NCI-H1930 (cell line): ENCODE measurements at places on chromosomes 13 and 19.

DNA sequence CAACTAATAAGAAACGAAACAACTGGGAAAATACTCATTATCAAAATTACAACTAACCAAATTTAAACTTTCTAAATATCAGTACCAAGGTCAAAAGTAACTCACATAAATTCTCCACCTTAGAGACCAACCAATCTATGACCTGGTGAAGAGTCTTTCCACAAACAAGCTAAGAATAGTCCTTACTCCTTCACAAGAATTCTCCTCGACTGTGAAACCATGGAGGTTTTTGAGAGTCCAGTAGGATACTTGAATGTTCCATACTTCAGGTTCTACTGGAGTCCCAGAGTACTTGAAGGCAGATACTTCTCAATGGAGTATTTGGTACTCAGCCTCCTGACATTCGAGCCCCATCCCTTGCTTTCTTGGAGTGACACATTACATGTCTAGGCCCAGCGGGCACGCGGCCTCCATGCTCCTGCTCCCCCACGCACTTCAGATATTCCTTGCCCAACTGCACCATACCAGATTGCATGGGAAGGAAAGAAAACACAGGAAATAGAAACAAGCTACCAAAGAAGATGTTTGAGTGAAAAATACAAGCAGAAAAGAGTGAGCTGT, 63.9 kb downstream of the ABCC4 start:
- no peak for DNase-seq

- peak; percentile 96 for DNase-seq
These were observed at the start of gene U2AF2 for GRCh38 chr19:55654868-55655647. Gene U2AF2, plus strand, starts transcription at chr19:55655035. Its CDS starts 70 bp downstream, at chr19:55655105.

DNA sequence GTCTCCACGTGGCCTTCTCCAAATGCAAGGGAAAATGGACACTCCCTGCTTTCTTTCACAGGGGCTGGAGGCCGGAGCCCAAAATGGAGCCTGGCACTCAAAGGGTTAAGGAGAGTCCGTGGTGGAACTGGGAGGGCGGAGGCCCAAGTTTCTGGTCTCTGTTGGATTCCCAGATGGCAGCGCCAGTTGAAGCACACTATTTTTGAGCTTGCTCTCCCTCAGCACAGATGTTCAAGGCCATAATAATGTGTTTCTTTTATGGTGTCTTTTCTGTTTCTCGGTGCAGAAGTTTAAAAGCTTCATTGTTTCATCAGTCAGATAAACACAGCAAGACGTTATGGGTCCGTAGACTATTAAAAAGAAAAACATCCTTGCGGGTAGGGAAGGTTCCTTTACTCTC, 67.6 kb downstream of the TNFRSF19 start:
- DNase-seq: no peak

DNA sequence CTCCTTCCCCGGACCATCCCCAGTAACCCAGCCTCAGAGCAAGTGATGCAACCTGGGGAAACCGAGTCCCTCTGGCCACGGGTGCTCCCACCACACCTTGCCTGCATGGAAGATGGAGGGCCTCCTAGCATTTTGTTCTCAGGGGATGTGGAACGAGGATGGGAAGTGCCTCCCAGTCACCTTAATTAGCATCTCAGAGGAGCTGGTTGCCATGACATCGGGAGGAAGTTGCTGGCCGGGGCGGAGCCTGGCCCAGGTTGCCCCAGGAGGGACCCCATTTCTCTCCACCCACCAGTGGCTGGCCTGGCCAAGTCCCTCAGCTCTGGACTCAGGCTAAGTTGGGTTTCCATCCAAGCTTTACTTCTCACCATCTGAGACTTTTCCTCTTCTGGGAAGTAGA, 24.1 kb upstream of the PTPRS start:
- peak; percentile 10 for DNase-seq

- DNase-seq: no peak
These were observed 74.4 kb downstream of the SLITRK6 start for GRCh38 chr13:85724546-85725432.

DNA sequence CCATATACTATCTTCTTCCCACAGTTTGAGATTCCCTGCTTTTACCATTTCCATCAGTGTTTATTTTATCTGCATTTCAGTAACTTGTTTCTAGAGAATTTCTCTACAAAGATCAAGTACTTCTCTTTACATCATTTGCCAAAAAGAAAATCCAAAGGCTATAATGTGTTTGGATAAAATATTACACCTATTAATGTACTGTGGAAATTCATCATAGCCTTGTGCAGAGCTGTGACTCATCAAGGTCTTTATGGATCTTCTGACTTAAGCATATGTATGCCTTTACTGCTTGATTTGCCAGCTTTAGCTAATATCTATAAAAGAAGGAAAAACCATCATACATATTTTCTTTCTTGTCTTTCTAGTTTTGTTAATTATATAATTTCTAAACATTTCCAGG, 9.6 kb upstream of the HTR2A start:
- no peak for DNase-seq

DNA sequence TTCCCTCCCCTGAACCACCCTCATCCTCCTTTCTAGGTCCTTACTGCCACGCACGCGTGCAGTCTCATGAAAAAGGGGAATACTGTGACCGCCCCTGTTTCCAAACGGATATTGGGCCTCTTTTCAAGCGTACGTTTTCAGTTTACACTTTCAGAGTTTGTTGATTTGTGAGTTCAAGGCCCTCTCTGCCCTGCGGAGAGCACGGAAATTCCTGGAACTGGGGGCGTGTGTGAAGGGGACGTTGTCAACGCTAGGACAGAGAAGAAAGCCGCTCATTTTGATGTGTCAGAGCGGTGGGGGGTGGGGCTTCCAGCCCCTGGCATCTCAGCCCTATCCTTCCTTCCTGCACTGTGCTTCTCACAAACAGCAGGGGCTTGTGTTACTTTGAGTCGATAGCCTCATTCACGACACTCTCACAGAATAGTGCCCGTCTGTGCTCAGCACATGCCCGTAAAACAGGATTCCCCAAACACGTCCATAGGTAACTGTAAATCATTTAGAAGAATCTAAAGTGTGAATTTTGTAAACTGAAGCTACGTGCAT, 137.6 kb upstream of the PEG3 start:
- DNase-seq: no peak

- peak; percentile 64 for DNase-seq
These were observed 2.4 kb downstream of the GDF15 start for GRCh38 chr19:18388100-18388959.

DNA sequence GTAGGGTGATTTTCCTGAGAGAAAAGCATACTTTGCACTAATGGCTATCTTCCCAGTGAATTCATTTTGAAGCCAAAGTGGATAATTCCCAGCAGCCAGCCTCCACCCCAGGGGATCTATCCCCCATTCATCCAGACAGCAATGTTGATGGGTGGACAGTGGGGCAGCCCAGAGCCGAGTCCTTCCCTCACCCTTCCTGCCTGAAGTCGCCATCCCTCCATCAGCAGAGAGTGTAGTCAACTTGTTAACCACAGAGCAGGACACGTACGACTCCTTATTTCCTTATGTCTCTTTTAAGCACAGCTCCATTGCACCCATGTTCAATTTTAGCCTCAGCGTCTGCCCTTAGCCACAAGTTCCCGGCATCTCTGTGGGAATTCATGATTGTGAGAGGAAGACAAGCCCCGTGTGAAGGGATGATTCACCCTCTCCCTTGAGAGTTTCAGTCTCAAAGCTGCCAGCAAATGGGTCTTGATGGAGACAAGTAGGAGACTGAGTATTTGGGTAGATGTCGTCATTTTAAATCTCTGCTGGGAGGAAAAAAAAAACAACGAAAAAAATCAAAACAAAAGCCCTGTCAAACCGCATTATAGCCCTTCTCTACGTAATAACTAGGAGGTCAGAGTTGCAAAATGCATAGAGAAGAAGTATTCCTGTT, 58.3 kb upstream of the MEDAG start:
- no peak for DNase-seq

- no peak for DNase-seq
These were observed 73.6 kb downstream of the COL4A1 start for GRCh38 chr13:110233181-110233950.

DNA sequence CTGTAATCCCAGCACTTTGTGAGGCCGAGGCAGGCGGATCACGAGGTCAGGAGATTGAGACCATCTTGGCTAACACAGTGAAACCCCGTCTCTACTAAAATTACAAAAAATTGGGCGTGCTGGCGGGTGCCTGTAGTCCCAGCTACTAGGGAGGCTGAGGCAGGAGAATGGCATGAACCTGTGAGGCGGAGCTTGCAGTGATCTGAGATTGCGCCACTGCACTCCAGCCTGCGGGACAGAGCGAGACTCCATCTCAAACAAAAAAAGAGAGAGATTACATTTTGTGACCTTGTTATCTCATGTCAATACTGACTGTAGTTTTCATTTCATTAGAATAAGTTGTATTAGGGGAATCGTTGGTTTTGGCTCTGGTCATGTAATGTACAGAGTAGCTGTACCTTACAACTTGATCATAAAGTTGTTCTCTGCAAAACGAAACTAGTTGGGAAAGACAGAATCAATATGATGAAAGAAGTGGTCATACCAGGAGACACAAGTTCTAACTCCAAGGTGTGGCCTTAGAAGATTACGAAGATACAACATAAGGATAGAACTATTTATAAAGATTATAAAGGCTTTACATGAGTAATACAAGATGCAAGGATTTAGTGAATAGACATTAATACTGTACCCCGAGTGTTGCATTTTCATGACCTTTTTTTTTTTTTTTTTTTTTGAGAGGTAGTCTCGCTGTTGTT, 15.3 kb downstream of the TMEM38A start:
- DNase-seq: no peak

DNA sequence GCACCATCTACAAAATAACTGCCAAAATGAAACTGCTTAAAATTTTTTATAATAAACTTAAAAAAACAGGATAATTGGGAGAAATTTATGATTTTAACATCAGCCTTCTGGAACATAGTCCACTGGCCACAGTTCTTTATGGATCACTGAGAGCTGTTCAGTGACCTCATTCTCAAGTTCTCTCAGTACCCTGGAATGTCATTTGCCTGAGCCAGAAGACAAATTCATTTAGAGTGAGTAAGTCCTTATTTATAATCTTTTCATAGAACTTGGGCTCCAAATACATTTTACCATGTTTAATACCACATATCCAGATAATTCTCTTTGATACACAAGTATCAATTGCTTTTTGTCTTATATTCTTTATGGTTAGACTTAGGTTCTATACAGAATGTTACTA, 87.6 kb downstream of the CAB39L start:
- no peak for DNase-seq

GRCh38 chr13:68749796-68750195, 1357.8 kb upstream of the ATXN8OS start:
- no peak for DNase-seq

DNA sequence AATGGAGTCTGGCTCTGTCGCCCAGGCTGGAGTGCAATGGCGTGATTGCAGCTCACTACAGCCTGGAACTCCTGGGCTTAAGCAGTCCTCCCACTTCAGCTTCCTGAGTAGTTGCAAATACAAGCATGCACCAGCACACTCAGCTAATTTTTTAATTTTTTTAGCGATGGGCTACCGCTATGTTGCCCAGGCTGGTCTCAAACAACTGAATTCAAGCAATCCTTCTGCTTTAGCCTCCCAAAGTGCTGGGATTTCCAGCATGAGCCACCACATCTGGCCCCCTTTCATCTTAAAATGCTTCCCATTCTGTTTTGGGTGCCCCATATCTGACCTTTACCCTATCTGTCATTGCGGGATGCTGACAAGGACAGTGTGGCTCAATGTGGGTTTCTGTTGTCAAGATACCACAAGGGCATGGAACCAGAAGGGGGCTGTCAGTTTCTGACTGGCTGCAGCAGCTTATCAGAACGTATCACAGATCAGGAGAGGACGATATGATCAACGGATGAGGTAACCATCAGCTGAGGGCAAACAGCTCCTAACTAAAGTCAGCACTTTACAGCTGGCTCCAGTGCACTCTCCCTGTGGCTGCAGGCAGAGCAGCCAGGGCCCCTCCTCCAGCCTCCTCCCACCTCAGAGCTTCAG, 32.4 kb downstream of the GPR42 start:
- no peak for DNase-seq

- no peak for DNase-seq
These were observed 40.8 kb downstream of the TNFRSF19 start for GRCh38 chr13:23610966-23611491.

DNA sequence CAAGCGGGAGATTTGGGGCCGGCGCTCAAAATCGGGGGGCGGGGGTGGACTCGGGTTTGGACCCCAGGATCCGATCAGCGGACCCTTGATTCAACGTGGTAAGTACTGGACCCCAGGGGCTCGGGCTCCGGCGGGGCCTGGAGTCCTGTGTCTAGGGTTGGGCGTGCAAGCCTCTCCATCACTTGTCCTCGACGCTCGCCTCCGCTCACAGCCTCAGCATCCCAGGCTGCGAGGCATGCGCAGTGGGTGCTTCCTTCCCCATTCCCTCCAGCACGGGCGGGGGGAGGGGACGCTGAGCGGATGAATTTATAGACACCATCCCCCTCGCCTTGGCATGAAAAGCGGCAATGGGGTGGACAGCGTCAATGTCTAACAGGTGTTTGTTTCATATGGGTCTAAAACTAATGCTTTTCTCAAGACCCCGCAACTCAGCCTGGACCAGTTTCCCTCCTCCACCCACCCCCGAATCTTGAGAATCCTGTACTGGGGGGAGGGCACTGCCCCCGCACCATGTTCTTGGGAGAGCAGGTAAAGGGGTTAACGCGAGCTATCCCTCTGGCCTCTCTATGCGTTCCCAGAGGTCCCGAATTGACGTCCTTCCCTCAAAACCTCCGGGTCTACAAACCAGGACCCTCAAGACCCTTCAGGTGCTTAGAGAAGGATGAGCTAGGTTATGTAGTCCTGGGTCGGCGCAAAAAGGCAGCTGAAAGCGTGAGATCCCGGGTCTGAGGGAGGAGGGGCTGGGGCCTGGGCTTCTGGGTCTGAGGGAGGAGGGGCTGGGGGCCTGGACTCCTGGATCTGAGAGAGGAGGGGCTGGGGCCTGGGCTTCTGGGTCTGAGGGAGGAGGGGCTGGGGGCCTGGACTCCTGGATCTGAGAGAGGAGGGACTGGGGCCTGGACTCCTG, 579 bp downstream of the CPT1C start:
- peak; percentile 80 for DNase-seq

DNA sequence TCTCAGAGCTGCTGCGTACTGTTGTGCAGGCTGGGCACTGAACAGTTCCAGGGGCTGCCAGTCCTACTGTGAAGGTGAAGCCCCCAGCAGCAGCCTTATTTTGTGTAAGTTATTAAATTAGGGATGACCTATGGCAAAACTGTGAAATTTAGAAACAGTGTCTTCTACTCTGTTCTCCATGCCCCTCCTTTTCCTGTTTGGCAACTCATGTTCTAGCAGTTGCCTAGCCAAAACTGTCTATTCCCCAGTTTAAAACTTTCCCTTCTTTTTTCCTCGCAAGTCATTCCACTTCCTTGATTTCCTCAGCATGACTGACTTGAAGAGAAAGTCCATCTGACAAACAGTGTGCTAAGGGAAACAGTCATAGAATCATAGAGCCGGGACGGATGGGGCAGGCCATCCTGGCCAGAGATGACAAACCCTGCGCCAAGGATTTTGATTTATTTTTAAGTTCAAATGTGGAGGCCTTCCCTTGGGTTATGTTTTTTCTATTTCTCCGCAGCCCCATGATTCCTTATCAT, 78.1 kb upstream of the OLFM4 start:
- DNase-seq: no peak

GRCh38 chr13:70339738-70340137, 231.5 kb upstream of the KLHL1 start:
- no peak for DNase-seq

GRCh38 chr19:50658441-50659317, 9.4 kb downstream of the C19orf81 start:
- peak; percentile 92 for DNase-seq

- no peak for DNase-seq
These were observed 415.4 kb upstream of the PCDH20 start for GRCh38 chr13:61831026-61831425.
